ENCODE measurements at places on chromosomes 1 and 21.

- no peak for DNase-seq
Measured at GRCh38 chr21:40271164-40271563, 403.9 kb downstream of the PCP4 start.

- no peak for DNase-seq
Measured at GRCh38 chr1:53165408-53165961, 23.0 kb upstream of the SLC1A7 start.

DNA sequence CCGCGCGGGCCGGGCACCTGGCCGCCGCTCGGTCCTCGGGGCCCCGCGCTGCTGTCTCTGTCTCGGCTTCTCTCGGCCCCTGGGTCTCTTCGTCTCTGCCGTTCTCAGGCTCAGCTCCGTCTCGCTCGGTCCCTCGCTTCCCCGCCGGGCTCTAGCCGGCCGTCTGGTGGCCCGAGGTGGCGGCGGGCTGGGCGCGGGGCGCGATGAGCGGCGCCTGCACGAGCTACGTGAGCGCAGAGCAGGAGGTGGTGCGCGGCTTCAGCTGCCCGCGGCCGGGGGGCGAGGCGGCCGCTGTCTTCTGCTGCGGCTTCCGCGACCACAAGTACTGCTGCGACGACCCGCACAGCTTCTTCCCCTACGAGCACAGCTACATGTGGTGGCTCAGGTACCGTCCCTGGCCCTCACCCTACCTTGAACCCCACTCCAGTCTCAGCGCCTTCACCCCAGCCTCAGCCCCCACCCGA lies 355 bp downstream of the SHISAL2A start:
- no peak for DNase-seq

GRCh38 chr1:184017306-184017705 lies 20.2 kb downstream of the COLGALT2 start:
- no peak for DNase-seq

DNA sequence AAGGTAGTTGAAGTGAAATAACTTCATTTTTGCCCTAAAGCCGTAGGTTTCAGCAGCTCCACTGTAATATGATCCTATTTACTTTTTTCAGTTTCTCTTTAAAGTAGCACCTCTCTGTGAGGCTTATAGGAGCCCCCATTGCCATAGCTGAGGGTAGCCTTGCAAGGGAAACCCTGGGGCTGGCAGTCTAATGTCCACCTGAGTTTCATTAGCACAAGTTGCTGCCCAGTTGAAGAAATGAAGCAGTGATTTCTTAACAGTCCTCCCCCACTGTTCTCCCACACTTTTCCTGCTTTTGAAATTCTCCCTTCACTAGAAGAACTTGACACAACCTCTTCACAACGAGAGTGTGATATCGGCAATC lies 1.5 kb downstream of the HMCN1 start:
- DNase-seq, result no peak

DNA sequence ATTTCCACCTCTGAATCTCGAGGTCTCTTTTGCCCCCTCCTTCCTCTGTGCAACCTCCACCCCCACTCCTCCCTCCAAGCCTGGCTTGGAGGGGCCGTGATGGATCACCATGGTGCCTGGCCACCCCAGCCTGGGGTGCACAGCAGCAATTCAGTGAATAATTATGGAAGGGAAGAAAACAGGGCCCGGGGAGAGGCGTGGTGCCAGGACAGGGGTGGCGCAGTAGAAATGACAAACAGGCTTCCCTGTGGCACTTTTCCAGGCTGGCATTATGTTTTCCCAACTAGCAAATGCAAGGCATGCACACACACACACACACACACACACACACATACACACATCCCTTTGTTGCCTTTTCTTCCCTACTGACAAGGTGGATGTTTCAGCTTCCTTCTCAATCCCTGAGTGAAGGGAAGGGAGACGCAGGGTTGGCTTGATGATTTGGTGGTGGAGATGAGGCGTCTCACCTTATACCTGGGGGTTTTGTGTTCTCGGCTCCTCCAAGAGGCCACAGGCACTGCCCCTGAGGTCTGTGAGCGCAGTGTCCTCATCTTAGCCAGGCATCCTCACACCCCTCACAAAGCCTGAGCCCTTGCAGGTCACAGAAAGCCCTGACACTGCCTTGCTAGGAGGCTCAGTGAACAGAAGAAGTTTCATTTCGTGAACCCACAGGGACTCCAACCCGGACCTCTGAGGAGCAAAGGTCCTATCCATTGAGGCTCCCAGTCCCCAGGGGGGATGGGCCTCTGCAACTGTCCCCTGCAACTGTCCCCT lies 215.8 kb downstream of the MATN1 start:
- DNase-seq, result no peak

DNA sequence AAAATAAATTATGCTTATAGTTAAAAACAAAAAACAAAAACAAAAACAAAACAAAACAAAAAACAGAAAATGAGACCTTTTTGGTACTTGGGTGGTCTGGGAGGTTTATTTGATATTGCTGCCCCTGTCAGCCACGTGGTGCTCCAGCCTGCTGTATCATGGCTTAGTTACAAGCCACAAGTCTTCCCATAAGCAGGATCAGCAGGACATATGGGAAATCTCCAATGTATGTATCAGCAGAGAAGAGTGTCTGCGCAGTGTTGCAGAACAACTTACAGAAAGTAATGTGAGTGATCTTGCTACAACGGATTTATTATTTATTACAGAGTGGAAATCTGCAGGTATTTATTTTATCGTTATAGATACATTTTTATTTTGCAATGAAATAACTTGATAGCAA lies 423.0 kb upstream of the TMPRSS15 start:
- no peak for DNase-seq

DNA sequence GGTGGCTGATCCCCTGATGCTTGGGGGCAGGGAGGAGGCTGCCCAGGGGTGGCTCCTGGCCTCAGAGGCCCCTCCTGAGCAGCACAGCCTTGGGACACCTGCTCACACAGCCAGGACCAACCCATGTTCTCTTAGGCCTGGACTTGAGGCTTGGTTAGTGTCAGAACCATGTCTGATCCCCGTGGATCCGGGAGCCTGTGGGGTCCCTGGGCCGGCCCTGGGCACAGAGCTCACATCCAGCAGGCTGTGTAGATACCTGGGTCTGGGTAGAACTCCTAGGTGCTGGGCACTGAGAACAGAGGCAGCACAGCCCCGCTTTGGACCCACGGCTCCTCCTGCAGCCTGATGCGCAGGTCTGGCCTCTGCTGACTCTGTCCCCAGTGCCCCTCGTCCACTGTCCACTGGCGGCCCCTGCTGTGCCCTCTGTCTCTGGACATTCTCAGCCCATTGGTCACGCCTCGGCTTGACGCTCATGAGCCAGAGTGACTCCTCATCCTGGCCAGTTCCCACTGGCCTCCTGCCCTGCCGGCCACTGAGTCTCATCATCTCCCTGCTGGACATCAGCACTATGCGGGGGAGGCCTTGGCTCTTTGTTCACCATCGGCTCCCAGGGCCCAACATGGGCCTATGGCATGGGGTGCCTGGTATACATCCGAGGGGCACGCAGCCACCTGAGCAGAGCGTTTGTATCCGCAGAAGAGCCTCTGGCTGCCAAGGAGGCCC lies 70.2 kb downstream of the TRIM11 start:
- DNase-seq, result no peak

- DNase-seq, result no peak
Measured at GRCh38 chr1:204345941-204346645, 13.6 kb downstream of the PLEKHA6 start.

All from stimulated activated CD8-positive, alpha-beta memory T cell treated with anti-CD3 and anti-CD28 coated beads, Interleukin-4, amount 100 ng/mL, for 1 hour (primary cell).